CD4-positive, alpha-beta T cell treated with Interleukin-15 for 1 hour (primary cell): ENCODE measurements at places on chromosomes 4 and X.

DNA sequence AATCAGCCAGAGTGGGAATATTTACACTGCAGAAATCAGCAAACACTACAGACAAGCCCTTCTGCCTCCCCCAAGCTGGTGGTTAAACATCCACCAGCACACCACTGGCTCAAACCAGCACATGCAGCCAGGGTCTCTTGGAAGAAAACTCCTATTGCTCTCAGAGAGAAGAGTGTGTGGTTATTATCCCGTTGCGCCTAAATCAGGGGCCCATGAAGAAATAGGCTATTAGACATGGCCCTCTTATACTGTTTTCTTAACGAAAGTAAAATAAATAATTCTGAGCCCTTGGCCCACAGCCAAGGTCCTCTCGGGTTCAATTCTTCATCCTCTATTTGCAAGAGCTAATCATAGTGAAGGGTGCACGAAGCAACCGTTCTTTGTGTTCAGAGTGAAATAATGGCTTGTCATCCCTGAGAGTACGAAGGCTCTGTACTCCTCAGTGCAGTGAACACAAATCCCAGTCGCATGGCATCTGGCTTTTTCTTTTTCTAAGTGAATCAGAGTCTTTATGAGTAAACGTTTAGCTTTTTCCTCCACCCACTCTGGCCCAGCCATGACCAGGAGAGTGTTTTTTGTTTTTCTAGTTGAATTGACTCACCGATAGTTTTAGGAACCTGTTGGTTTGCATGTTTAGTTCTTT, 33.4 kb upstream of the RBM47 start:
- no peak for DNase-seq

DNA sequence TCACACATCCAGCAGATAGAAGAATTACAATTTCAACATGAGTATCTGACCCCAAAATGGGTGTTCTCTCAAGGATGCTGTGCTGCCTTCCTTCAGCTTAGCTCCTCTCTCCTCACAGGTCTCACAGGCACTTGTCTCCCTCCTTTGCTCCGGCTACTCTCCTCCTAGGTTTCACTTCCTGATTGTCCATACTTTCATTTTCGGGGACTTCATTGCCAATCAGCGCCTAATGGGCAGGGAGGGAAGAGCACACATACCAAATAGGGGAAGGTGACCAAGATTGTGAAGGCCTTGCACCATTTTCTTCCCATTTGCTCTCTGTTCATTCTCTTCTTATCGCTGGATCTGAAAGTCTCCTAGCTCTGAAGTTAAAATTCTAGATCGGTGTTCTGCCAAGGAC, 125.4 kb upstream of the EOLA2 start:
- no peak for DNase-seq

DNA sequence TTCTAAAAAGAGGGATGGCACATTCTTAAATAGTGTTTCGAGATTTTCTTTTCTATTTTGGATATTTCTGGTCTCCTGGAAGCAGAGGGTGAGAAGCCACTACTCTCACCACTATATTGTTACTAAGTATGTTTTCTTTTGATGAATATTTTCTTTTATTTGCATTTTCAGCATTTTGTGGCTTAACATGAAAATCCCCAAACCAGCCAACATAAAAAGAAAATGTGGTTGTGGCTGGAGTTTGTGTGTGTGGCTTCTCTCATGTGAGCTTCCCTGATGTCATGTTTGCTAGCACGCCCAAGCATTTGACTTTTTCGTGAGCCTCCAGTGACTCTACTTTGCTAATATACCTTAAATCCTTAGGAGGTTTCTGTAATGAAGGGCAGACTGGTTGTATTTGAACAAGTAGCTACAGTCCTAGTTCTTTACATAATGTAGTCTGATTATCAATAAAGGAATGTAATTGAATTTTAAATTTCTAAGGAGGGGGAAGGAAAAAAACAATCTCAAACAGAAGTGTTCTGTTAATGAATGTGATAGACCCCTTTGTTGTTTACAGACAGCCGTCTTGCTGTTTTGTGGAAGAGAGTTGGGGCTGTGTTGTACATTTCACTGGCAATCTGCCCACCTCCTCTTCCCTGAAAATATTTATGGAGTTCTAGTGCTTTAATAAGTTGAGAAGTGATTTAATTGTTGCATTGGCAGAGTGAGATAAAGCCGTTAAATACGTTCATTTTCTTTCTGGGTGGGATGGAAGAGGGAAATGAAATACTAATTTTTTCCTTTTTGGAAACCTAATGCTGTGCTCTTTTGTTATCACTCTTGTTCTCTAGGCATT, 114.6 kb downstream of the ARHGAP10 start:
- DNase-seq, result no peak

DNA sequence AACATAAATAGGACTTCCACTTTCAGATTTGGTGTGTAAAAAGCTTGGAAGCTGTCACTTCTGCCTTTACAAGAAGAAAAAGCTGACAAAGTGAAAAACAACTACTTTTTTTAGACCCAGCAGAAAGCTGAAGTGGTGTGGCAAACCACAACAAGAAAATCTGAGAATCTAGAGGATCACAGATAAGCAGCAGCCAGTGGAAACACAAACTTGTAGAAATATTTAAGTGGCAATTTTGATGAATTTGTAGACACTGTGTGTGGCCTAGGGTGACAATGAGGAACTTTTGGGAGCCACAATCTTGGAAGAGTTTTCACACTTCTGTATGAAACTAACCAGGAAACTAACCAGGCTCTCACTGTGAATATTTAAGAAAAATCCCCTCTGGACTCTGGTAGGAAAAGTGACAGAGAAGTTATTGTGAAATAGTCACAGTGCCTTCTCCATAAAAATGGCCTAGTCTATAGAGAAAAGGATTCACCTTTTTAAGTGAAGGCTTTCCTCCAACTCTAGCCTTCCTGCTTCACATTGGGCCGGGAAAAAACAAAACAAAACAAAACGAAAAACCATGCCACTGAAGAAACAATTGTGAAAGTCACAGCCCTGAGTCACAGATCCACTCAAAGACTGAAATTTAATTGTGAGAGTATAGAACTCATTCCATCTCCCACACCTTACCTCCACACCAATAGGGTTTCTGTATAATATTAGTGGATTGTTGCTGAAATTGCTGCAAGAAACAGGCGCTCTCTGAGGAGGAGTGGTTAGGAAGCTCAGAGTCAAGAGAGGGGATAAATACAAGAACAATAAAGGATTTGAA, 26.7 kb upstream of the GUCY1A1 start:
- no peak for DNase-seq

DNA sequence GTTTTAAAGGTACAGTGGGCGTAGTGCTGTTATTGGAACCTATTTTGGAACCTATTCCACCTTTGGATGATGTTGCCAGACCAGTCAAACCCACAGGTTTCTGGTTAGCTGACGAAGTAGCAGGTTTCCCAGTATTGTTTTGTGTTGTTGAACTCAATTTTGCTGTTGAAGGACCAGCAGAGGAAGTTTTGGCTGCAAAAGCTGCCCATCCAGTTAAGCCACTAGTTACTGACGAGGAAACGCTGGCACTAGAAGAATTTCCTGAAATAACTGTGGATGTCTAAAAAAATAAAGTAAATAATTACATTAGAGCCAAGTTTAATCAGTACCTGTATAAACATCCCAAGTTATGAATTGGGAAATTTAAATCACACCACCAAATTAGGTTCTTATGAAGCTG, 25.5 kb downstream of the INTS12 start:
- DNase-seq, result no peak

- no peak for DNase-seq
These were observed 34.5 kb downstream of the ABCE1 start for GRCh38 chr4:145132511-145133098.

DNA sequence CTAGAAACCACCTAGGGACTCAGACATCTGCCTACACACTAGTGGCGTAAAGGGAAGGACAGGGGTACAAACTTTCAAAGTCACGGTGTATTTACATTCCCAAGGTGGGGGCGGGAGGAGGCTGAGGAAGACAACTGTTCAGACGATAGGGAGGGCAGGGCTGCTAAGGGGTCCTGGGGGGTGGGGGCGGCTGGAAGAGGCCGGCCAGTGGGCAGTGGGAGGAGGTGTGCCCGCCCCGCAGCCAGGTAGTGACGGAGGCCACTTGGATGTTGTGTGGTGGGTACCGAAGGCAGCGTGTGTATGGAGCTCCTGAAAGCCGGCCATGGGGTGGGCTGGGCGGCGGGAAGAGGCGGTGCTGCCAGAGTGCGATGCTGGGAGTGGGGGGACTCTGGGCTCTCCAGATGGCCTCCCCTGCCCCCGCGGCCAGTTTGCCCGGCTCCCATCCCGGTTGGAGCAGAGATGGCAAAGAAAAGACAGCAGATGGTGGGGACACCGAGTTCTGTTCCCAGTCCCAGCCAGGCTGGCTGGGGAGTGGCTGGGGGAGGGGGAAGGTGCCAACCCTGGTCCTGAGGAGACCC, 24.2 kb downstream of the L1CAM start:
- no peak for DNase-seq

DNA sequence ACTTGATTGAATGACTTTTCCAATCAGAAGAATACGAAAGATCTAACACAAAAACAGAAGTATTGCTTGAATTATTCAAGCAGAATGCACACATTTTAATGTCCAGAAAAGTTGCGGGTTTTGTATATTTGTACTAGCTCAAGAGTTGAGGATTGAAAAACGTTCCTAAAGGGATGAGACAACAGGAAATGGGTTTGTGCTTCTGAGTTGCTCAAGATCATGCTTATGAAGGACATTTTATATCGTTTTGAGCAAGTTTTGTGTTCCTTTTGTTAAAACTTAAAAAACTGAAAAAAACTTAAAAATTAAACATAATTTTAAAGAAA, 353 bp upstream of the SMIM10 start:
- DNase-seq, result no peak

DNA sequence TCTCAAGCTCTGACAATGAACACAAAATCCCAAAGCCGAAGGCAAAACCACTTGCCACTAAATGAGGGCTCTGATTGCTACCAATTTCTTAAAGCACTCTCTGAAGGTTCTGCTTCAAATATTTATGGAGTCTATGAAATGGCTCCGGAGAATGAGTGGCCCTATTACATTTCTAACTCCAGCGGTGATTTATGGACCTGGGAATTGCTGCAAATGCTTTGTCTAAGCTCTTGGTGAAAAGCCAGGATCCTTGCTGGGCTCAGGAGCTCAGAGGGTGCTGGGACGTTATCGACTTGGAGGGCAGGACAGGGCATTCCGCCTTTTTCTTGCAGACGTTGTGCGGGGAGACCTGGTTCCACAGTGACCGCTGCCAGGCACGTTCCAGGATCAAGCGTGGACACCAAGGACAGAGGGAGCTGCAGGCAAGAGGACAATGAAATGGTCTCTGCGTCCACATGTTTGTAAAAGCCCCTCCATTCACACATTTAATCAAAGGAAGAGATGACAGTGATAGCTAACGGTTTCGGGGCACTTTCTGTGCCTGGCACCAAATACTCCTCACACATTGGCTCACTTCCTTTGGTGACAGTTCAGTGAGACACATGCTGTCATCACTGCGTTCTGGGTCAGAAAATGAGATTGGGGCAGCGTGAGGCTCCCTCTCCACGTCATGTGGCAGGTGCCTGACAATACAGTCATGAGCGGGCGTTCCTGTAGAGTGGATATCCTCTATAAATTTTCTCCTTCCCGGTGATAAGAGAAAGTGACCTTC, 58.8 kb downstream of the C4orf50 start:
- DNase-seq, result no peak

- DNase-seq, result no peak
These were observed 26.1 kb upstream of the TET2 start for GRCh38 chr4:105120626-105121025.

DNA sequence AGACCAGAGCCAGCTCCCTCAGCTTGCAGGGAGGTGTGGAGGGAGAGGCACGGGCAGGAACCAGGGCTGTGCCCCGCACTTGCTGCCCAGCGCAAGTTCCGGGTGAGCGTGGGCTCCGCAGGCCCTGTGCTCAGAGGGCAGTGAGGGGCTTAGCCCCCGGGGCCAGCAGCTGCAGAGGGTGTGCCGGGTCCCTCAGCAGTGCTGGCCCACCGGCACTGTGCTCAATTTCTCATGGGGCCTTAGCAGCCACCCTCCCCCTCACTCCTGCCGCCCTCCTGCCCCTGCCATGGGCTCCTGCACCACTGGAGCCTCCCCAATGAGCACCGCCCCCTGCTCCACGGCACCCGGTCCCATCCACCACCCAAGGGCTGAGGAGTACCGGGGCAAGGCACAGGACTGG, 104.6 kb upstream of the SRD5A3 start:
- no peak for DNase-seq

GRCh38 chrX:63349307-63349706, 1.8 kb downstream of the SPIN4 start:
- no peak for DNase-seq

DNA sequence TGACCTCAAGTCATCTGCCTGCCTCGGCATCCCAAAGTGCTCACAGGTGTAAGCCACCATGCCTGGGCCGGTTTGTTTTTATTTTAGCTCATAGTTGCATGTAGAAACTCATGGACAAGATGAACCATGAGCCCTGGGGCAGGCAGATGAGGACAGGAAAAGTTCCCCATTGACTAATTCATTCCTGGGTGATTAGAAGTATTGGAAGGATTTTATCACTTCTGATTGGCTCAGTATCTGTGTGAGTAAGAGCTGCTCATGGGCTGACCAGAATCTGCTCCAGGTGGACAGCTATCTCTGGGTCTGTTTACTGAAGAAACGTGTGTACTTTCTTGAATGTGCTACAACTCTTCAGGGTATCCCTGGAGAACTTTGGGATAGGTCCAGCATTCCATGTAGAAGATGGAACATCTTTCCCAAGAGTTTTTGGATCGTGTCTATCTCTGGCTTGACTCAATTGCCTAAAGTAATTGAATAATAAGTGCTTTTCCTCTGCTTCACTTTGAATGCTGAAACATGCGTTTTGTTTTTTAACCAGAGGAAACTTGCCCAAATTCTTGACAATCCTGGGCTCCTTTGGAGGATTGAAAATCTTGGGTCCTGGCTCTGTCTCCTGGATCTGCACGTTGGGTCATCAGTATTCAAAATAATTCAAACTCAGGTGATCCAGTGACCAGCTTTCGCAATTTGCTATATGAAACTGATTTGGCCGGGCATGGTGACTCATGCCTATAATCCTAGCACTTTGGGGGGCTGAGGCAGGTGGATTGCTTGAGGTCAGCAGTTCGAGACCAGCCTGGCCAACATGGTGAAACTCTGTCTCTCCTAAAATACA, 88.6 kb upstream of the DHRSX start:
- no peak for DNase-seq
